ENCODE measurements at places on chromosomes 4 and X.

- no peak for DNase-seq
These were observed 285.0 kb upstream of the DIPK2B start for GRCh38 chrX:45485719-45486118.

DNA sequence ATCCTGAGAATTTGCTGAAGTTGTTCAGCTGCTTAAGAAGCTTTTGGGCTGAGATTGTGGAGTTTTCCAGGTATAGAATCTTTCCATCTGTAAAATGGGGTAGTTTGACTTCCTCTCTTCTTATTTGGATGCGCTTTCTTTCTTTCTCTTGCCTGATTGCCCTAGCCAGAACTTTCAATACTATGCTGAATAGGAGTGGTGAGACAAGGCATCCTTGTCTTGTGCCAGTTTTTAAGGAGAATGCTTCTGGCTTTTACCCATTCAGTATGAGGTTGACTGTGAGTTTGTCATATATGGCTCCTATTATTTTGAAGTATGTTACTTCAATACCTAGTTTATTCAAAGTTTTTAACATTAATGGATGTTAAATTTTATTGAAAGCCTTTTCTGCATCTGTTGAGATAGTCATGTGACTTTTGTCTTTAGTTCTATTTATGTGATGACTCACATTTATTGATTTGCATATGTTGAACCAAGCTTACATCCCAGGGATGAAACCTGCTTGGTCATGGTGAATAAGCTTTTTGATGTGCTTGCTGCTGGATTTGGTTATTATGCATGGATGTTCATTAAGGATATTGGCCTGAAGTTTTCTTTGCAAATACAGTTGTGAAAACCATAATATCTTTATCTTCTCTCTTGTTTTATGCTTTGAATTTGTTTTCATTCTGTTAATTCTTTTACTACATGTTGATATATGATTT is 573.8 kb upstream of the NDST4 start:
- DNase-seq: no peak

DNA sequence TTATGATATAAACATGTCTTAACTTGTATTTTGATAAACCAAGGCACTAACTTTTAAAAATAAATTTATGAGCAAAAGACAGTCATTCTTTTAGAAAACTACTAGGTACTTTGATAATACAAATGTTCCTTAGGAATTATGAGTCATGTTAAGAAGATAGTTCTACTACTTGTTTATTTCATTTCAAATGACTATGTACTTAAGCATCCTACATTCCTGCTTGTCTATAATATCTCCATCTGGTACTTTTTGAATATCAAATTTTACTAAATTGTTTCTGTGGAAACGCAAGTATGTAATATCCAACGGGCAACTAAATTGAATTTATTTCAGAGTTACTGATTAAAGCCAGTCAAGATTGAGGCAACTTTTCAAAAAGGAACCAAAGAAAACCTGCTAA is 61.8 kb downstream of the CAMK2D start:
- DNase-seq: no peak

DNA sequence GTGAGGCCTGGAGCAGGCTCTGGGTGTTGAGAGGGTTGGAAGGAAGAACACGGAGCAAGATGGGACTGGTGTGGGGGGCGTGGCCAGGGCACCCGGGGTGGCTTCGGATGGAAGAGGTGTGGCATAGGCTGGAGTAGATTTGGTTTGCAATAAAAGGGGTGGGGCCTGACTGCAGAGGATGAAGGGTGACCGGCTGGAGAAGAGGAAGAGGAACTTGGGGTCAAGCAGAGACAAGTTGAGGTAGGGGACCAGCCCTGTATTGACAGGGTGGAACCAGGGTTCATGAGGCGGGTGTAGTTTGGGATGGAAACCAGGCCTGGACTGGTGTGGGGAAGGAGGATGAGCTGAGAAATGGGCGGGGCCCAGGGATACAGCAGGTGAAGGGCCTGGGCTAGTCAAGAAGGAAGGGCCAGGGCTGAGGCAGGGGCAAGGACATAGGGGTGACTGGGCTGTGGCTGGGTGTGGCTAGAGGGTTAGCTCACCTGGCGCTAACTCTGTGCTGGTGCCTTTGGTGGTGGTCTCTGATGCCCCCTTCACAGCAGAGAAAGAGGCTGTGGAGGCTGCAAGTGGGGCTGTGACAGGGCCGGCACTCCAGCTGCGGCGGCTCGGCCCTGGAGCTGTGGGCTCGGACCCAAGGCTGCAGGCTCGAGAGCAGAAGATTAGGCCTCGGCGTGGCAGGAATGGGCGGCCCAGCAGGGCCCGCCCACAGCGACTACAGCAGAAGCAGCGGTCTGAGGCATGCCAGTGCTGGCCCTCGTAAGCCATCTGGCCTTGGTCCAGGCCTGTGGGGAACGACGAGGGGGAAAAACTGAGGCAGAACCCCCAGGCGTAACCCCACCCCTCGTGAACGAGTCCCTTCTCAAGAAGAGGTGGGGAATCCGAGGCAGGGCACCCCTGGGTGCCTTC is 5.0 kb downstream of the PLP2 start:
- DNase-seq: no peak

- DNase-seq: no peak
These were observed 9.1 kb upstream of the HSPA4L start for GRCh38 chr4:127772769-127773671.

DNA sequence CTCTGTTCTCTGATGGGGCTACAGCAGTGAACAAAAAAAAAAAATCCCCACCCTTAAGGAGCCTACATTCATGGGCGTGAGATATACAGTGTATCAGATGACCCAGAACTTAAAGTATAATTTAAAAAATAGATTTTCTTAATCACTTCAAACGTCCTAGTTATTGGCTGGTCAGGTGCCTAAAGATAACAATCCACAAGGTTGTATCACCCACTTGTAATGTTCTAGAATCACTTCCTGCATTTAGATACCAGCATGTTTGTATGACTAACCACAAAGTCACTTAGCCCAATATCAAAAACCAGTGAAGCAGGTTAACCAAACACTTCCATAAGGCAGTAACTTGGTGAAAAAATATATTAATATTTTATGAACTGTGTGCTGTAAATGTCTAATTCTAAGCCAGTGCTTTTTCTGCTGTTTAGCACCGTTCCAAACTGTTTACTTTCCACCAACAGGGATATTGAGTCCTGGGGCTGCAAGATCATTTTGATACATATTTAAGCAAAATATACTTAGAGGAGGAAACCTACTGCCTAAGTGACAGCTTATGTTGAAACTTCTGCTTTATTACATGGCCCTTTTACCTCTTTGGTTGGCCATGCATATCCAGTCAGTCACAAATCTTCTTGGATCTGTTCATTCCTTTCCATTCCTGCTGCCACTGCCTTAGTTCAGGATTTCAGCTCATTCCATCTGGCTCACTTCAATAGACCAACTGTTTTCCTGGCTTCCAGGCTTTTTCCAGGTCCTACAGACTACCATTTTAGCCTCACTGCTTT is 43.3 kb downstream of the CD40LG start:
- no peak for DNase-seq

GRCh38 chr4:101158134-101158482 is 189.2 kb downstream of the PPP3CA start:
- no peak for DNase-seq

- no peak for DNase-seq
These were observed 8.8 kb upstream of the NKX1-1 start for GRCh38 chr4:1414831-1415680.

DNA sequence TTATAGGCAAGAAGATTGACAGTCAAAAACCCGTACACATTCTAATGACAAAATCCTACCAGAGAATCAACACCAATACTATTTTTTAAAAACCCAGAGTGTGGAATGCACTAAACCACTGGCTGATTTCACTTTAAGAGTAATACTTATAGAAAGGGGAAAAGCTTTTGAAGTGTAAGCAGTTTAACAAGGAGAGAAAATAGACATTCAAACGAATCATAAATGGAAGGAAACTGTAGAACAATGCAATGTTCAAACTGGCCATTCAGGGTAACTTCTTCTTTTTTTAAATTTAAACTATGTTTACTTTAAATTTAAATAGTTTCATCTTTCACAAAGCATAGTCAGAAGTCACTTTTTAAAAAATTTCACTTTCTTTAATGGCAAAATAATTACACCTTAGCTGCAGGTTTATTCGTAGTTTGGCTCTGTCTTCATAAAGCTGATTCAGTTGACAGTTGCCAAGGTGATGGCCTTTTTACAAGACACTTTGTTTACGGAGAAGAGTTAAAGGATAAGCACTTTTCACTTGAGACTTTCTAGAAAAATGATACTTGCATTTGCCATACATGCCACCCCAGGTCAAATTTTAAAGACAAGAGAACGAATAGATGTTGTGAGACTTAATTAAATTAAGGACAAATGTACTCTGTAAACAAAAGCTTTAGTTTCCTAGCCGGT is 82.4 kb upstream of the KLF3 start:
- DNase-seq: no peak

DNA sequence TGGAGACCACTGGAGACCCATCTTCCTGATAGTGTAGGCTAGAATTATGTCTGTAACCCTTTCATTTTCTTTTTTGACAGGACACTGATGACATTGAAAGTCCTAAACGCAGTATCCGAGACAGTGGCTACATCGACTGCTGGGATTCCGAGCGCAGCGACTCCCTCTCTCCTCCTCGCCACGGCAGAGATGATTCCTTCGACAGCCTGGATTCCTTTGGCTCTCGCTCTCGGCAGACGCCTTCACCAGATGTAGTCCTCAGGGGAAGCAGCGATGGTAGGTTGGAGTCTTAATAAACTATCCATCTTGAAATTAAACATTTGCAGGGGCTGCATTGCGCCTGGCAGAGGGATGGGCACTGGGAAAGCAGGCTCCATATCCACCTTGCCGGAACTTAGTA is 75.4 kb downstream of the LIMCH1 start:
- no peak for DNase-seq

DNA sequence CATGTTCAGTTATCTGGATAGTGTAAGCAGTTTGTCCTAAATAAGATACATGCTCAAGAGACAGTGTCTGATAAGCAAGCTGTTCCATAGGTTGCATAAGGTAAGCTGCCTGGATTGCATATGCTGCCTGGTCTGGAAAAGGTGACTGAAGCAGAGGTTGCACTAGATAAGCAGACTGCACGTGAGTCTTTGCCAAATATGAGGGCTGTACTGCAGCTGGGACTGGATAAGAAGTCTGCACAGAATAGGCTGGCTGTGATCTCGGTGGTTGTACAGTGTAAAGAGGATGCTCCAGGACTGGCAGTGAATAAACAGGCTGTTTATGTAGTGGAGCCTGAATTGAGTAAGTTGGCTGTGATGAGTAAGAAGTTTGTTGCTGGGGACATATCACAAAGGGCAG is 68.9 kb downstream of the WNK3 start:
- no peak for DNase-seq

DNA sequence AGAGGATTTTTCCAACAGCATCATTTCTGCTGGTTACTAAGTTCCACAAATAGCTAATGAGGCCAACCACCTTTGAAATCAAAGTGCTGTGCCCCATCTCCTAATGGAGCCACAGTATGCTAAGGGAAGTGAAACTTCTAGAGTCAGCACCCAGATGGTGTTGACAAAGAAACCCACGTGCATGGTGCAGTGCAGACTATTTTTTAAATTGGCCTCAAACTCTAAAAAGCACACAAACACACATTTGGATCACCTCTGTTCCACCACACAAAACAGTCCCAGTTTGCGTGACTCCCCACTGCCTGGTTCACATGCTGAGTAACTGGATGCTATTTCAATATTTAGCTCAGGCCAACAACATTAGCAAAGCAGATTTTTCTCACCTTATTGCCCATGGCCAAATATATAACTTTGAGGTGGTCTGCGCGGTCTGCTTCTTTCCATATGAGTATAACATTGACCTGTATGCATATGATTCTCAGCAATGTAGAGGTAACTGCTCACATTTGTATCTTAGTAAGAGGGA is 69.9 kb downstream of the AMELX start:
- DNase-seq: no peak

GRCh38 chr4:19171832-19172231 is 1079.9 kb upstream of the SLIT2 start:
- DNase-seq: no peak

DNA sequence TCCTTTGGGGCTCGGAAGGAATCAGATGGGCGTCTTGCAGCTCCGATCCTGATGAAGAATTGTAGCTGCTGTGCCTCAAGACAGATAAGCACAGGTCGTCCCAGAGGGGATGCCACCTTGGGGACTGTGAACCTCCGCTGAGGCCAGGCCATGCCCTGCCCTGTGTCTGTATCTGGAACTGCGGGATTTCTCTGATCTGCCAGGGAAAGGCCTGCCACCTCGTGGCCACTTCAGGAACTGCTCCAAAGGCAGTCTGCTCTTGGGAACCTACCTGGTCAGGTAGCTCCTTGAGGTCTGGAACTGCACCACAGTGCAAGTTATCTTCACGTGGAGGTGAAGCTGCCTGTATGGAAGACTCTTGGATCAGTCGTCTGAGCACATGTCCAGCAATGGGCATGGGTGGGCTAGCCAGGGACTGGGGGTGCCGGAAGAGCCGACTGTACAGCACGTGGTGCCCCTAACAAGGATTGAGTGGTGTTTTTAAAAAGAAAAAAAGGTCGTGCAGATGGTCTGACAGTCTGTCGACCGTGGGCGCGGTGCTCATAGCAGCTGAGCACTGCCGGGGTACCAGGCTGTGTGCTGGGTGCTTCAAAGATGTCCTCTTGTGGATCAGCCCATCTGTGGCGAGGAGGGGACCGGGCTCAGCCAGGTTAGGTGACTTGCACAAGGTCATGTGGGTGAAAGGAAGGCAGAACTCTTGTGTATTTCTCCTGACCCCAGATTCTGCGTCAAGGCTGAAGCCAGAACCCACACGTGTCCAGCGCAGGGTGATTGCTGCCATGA is 3.1 kb upstream of the GRPEL1 start:
- peak; percentile 78 for DNase-seq

- DNase-seq: no peak
These were observed 265.0 kb upstream of the SLITRK2 start for GRCh38 chrX:145552643-145553042.

GRCh38 chr4:110634350-110635162 is 11.7 kb upstream of the PITX2 start:
- no peak for DNase-seq

All from NCI-H146 (cell line).